Adipocyte (in vitro differentiated cells): ENCODE measurements at places on chromosomes 3 and 15.

GRCh38 chr15:57384816-57385215, 8.5 kb downstream of the CGNL1 start:
- DNase-seq, result peak; percentile 48

DNA sequence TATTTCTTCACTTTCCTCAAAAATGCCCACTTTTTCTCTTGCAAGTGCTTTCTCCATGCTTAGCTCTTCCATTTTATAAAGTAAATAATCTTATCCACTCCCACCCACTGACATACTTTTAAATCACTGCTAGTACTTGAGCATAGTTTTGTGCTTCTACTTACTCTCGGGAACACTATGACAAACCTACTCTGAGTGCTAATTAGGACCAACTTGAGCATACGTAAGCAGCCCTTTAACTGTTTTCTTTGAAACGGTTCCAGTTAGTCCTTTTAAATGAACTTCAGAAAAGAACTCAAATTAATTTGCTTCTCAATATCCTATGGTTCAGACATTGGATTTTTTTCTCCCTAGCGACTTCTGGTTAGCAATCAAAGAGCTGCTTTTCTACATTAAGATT, 280.0 kb upstream of the SOX2 start:
- DNase-seq, result no peak

GRCh38 chr15:93040288-93041158, 48.5 kb downstream of the RGMA start:
- no peak for DNase-seq

DNA sequence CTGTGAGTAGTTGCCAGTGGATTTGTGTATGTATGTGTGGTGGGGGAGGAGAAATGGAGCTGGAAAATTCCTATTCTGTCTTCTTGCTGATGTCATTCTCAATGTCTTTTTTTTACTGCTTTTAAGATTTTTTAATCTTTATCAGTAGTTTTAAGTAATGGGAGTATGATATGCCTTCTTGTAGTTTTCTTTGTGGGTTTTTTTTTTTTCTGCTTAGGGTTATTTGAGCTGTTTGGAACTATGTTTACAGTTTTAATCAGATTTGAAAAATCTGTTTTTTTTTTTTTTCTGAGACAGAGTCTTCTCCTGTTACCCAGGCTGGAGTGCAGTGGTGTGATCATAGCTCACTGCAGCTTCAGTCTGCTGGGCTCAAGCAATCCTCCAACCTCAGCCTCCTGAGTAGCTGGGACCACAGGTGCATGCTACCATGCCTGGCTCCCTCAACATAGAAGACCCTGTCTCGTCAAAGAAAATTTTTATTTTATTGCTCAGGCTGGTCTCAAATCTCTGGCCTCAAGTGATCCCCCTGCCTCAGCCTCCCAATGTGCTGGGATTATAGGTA, 37.1 kb downstream of the RPL39L start:
- no peak for DNase-seq

DNA sequence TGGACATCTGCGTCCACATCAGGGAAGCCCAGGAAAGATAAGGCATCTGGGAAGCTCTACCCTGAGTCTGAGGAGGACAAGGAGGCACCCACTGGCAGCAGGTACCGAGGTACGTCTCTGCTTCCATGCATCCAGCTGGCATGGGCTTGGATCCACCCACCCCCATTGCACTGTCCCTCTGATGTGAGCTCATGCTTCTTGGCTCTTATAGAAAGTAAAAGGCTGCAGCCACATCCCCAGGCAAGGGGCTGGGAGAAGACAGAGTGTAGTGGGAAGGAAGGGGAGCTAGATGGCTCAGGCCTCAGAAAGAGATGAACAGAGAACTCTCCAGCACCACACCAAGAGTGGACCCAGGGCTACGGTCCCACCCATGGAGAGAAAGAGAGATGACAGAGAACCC, 18.2 kb downstream of the PTH1R start:
- DNase-seq, result no peak

GRCh38 chr15:77037388-77038209, 33.3 kb downstream of the TSPAN3 start:
- DNase-seq, result no peak

DNA sequence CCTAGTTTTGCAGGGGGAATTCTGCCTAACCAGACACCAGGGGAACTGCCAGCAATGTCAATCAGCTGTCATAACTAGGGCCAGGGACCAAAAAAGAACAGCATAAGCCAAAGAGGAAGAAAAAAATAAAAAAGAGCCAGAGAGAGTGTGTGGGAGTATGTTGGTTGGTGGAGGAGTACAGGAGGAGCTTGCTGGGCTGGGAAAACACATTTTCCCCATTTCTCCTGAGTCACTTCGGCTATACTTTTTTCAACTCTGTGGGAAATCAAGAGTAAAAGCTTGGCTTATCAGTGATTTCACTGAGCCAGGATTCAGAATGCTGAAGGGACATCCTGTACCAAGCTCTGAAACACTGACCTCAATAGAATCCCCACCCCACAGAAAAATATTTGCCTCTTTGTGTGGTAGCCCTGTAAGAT, 144.7 kb upstream of the DPH6 start:
- peak; percentile 79 for DNase-seq

DNA sequence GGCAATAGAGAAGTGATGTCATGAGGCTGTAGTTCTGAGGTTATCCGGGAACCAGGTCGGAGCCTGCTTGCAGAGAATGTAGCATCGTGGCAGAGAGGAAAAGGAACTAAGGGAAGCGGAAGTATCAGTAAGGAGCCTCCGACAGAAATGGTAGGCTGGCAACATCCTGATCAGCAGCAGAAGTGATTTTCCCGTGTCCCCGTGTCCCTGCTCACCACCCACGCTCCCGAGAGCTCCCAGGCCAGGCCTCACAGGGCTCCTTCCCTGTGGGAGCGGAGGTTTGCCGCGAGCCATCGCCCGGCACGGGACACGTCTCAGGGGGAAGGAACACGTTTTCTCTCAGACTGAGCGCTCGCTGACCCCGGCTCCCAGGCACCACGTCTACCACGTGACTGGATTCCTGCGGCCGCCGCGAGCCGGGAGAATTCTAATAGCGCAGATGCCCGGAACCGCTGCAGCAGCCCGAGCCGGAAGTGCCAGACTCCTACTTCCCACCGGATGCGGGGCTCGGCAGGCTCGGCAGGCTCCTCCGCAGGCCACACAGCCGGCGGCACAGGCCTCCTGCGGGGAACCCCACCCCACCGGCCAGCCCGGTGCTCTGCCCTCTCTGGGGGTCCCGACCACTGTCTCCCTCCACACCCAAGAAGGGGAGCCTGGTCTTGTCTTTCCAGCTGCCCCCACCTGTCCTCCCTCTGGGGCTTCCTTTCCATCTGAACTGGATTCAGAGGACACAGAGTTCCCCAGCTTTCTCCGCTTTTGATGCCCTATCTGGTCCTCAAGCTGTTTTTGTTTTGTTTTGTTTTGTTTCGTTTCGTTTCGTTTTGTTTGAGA, 99.3 kb downstream of the BDH1 start:
- peak; percentile 88 for DNase-seq

GRCh38 chr3:123025642-123026521, 1.7 kb downstream of the SEMA5B start:
- DNase-seq, result peak; percentile 13

- no peak for DNase-seq
These were observed 7.7 kb downstream of the SLCO3A1 start for GRCh38 chr15:91861223-91861622.

DNA sequence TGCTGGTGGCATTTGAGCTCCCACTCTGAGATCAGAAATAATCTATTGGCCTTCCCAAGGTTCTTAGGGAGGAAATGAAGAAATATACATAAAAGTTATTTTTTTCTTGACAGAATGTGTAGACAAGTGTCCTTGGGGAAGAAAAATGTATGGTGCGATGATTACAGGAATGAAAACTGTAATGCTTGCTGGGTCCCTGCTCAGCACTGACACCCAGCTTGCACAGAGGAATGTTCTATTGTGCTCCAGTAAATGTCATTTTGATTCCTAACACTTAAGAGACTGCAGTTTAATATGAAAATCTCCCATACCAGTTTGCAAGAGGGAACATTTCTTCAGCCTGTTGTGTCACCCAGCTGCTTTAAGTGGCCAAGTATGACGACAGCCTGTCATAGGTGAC, 271.3 kb upstream of the TPM1 start:
- no peak for DNase-seq

DNA sequence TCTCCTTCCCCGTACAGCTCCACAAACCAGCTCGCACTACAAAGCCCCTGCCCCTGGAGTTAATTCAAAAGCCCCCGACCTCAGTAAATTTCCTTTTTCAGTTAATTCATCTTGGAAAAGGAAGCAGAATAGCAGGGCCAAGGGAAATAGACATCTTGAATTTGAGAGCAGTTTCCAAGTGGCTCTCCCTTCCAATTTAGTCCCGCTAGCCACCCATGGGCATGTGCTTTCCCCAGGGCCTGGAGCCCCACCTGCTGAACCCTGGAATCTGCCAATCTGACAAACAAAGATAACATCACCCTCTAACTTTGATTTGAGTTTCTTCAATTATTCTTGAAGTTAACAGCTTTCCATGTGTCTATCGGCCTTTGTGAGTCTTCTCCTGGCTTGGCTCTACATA, 31.7 kb downstream of the PRR20G start:
- DNase-seq, result no peak

DNA sequence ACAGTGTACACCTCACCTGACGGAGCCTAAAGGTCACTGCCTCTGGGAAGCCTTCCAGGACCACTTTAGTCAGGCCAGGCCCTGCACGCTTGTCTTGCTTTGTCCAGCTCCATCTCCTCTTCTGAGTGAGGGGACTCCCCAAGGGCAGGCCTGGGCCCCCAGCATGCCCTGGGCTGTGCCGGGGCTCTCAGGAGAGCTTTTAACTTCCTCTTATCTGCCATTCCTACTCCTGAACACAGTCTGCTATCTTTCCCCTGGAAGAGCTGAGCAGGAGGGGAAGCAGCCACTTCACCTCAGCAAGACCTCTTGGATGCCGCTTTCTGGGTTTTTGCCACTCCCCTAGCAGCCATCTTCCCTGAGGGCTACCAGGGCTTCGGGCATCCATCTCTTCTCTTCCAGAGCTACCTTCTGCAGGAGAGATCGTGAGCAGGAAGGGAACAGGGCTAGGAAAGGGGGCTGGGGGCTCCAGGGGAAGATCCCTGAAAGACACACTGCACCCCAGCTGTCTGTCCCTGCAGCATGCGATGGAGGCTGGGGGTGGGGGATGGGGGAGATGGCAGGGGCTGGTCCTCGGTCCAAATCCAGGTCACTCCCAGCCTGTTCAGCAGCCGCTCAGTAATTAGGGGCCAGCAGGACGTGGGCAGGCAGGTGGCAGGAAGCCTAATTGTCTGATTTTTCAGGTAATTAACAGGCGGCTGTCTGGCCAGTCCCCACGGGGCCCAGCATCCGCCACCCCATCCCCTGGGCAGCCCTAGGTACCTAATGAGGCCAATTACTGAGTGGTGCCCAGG, 19.9 kb upstream of the RPL29 start:
- no peak for DNase-seq

DNA sequence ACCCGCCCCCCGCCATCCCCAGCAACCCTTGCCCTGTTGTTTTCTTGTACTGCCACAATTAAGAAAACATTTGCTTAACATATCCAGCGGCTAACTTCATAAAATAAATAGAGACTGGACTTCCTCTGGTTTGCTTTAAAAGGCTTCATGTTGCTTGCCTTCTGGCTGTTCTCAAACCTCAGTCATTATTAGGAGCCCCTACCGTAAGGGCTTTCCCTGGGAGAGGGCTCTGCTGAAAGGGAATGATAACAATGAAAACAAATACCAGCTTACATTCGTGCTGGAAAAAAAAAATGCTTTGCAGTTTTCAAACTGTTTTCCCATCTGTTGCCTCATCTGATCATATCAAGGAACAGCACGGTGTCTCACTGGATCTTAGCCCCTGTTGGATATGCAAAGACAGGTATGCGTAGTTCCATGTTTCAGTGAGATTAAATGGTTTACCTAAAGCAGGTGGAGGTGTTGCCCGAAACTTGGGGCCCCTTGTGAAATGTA, 77.2 kb upstream of the VGLL4 start:
- peak; percentile 48 for DNase-seq

DNA sequence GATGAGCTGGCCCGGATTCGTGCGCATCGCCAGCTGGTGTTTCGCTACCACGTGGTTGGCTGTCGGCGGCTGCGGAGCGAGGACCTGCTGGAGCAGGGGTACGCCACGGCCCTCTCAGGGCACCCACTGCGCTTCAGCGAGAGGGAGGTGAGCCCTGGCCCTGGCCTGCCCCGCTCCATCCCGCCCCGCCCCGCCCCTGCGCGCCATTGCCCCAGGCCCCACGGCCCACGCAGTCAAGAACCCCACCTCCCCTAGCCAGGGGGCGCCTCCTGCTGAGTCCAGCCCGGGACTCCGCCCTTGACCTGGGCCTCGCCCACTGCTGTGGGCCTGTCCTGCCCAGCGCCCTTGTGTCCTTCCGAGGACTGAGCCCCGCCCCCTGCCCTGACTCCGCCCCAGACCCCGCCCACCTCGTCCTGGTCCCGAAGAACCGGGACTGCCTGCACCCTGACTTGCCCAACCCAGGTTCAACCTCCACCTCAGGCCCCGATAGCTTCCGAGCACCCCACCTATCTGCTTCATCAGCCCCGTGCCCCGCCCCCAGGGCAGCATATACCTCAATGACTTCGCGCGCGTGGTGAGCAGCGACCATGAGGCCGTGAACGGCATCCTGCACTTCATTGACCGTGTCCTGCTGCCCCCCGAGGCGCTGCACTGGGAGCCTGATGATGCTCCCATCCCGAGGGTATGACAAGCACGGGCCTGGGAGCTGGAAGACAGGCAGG, 14.8 kb downstream of the NT5DC2 start:
- no peak for DNase-seq

GRCh38 chr3:52182196-52182595, 15.8 kb upstream of the ALAS1 start:
- DNase-seq, result no peak

- no peak for DNase-seq
These were observed 99.2 kb downstream of the HES1 start for GRCh38 chr3:194235160-194235559.

DNA sequence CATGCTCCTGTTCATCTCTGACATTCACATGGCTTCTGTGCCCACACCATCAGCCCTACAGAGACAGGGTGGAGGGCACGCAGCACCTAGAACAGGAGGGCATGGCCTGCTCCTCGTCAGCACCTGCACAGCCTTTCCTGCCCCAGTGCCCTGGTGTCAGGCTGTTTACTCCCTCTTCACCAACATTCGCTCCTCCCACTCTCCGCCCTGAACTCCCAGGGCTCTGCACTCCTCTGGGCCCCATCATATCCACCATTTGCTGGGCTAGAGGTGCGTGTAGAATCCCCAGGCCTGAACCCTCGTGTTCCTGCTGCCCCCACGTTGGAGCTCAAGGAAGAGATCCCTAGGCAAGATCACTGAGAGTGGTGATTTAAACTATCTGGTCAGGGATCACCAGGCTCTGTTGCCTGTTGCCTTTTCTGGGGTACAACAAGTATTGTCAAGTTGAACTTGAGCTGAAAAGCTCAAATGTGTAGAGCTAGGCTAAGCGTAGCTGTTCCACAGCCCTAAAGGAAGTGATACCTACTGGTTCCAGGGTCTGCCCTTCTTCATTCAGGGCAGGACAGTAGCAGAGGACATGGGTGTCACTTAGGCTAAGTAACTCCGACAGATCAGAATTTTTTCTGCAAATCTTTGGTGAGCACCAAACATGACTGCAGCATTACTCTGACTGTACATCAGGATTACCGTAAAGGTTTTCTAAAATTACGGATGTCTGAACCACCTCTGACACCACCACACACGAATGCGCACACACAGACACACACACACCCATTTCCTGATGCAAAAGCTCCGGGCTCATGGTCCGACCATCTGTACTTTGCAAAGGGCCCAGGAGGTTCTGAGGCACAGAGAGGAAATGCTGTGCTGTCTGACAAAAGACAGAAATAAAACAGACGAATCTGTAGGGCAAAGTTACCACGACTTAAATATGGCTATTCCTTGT, 43.7 kb upstream of the GNB5 start:
- DNase-seq, result no peak

GRCh38 chr3:152505926-152506325, 237.2 kb downstream of the MBNL1 start:
- DNase-seq, result no peak
